ENCODE measurements at places on chromosomes 5 and 9.

DNA sequence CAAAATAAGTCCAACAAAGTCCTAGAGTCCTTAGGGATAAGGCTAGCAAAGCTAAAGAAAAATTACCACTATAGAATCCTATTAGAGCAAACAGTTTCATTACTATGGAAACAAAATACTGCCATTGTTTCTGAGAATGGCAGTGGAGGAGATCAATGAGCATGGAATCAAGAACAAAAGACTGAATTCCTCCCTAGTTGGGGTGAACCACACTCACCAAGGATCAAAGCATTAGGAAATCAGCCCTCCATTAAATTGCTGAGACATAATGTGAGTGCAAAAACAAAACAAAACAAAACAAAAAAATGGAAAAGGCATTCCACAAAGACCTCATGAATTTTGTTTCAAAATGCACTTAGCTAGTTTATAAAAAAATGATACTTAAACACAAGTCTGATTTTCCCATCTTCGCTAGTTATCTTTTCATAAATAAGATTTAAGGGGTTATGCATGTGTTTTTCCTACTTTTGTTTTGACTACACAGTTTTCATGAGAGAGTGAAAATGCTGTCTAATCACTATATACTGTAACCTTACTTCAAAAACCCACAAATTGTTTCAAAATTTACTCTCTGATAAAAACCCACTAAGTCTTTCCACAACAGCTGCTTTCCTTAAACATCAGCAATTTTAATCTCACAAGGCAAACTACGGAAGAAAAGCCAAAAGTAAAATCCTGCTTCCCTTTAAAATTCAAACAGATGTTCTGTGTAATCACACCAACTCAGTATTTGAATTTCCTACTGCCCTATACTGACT is 9.7 kb downstream of the SERINC5 start:
- no peak for DNase-seq

DNA sequence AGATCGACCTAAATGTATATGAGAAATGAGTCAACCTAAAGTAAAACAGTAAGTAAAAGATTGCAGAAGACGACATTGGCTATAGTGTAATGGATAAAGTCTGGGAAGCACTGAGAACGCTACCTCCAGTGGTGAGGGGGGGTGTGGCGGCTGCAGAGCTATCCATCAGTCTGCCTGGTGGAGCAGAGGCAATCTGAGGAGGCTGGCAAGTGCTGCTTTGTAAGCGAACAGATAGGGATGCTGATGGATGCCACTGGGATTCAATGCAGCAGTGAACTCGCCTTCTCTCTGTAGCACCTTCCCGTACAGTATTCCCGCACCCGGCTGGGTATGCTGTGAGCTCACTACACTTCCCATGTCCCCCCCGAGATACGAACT is 261.5 kb downstream of the NSG2 start:
- DNase-seq = no peak

- no peak for DNase-seq
Measured at GRCh38 chr5:78648359-78649210, at the start of gene LHFPL2. Gene LHFPL2 (minus strand): TSS chr5:78648772. CDS start chr5:78510213, 138,559 bp downstream.

GRCh38 chr9:121645853-121646807 is 5.3 kb upstream of the DAB2IP start:
- DNase-seq = no peak

DNA sequence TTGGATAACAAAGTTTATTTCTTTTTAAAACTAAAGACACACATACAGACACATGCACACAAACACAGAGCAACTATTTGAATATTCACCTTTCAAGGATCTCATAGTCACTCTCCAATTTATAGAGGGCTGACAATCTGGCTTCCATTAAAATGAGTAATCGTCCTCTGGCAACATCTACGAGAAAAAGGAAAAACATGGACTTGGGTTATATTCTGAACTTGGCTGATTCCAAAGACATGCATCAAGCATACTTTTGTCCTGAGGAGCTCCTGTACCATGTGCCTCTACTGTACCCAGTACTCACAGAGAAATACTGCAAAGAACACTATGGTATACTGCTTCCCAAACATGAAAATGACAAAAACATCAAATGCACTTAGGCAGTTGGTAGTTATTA is 15.4 kb downstream of the IARS1 start:
- peak; percentile 15 for DNase-seq

DNA sequence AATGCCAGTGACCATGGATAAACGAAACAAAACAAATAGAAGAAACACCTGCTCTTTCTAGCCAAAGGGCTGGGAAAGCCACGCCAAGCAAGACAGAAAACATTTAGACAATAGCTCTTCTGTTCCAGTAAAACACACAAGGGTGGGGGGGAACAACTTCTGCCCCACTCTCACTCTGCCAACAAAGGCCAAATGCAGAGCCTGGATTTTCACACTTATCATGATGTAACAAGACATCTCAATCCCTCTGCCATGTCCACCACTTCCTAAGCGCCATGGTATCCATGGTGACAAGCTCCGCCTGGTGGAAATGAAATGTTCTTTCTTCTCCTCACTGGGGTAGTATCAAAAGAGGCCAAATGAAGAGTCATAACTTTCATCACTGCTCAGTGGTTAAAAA is 60.6 kb downstream of the DRD1 start:
- no peak for DNase-seq

GRCh38 chr5:83955916-83956315 is 235.3 kb upstream of the HAPLN1 start:
- DNase-seq = no peak

DNA sequence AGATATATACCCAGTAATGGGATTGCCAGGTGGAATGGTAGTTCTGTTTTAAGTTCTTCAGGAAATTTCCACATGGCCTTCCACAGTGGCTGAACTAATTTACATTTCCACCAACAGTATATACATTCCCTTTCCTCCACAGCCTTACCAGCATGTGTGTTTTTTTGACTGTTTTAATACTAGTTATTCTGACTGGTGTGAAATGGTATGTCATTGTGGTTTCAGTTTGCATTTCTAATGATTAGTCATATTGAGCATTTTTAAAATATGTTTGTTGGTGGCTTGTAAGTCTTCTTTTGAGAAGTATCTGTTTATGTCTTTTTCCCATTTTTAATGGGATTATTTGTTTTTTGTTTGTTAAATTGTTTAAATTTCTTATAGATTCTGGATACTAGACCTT is 208.9 kb downstream of the CFAP90 start:
- no peak for DNase-seq

GRCh38 chr5:133769842-133770241 is 157.5 kb upstream of the FSTL4 start:
- no peak for DNase-seq

GRCh38 chr5:170788626-170789304 is 5.2 kb downstream of the GABRP start:
- DNase-seq = no peak

- no peak for DNase-seq
Measured at GRCh38 chr5:109485030-109485429, 75.3 kb upstream of the PJA2 start.

GRCh38 chr9:36141288-36141687 is 4.8 kb downstream of the GLIPR2 start:
- DNase-seq = no peak

GRCh38 chr5:180353048-180353979 is at the start of gene GFPT2:
Gene GFPT2 (minus strand): TSS chr5:180353336. CDS start chr5:180353217, 119 bp downstream.
- DNase-seq = peak; percentile 33

DNA sequence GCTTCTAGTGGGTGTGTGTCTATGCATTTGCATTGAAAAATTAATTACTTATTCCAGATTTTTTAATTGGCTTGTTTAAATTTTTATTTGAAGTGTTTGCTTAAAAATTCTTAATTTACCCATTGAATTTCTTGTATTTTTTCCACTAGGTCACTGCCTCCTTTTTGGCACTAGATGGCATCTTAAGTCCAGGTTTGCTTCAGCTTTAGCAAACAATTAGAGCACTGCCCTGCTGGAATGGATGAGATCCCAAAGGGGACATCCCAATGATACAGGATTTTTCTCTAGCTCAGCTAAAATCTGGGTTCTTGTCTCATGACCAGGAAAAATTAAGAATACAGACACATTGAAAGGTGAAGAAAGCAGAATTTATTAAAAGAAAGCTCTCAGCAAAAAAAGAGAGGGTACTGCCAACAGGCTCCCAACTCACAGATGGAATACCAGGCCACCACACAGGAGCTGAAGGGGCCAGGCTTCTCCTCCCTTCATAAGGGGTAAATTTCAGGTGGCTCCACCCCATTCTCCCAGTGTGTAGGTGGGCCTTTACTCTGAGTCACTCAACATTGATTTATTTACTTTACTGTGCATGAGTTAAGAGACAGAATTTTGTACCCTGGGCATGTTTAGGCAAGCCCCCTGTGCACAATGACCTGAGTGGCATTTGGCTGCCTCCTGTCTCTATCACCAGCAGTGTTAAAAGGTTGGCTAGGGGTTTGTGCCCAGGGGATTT is 532.4 kb downstream of the ANXA1 start:
- peak; percentile 48 for DNase-seq

GRCh38 chr5:107199756-107200155 is 471.0 kb downstream of the EFNA5 start:
- DNase-seq = no peak

DNA sequence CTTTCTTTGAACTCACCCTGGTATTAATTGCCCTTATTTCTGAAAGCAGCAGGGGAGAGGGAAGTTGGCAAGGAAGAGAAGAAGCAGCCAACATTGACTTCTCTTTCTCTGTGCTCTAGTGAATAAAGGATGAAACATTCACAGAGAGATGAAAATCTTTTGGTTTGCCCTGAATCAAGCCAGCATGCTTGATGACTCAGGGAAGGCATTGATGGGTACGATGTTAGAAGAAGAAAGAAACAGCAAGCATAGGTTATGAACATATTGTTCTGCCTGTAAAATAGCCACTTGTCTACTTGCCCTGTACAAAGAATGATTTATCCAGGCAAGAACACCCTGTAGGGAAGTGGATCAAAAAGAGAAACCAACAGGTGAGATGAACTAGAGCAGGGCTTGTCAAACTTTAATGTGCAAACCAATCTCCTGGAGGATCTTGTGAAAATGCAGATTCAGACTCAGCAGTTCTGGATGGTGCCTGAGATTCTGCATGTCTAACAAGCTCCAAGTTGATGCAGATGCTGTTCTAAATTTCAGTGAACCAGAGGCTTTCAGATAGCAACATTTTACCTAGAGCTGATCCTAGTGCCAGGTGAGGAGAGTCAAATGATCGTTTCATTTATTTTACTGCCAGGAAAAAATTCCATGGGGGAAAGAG is 586.6 kb upstream of the TLE4 start:
- peak; percentile 16 for DNase-seq

GRCh38 chr9:113886466-113886865 is 10.4 kb downstream of the ZNF618 start:
- no peak for DNase-seq

GRCh38 chr5:178389796-178390195 is 157.2 kb upstream of the PHYKPL start:
- no peak for DNase-seq

DNA sequence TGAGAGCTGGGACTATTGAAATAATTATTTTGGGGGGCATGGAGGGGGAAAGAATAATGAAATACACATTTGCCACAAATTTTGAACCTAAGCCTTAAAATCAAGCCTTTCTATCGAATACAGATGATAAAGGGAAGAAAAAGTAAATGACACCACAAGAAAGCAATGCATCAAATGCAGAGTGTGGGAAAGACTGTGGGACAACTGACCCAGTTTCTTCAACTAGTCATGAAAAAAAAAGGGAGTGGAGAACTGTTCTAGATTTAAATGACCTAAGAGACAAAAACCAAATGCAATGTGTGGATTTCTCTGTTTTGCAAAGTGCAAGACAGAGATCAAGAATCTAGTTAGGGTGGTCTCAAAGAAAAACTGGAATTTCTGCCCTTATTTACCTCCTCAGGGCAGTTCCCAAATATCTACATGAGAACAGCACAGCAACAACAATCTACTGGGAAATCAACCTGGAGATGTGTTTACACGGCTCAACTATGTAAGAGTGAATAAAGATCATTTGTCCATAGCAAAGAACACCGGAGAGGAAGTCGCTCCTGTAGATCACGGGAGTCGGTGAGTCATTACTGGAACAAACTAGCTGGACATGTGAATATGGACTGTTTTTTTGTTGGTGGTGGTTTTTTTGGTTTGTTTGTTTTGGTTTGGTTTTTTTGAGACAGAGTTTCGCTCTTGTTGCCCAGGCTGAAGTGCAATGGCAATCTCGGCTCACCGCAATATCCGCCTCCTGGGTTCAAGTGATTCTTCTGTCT is 145.9 kb downstream of the DROSHA start:
- DNase-seq = no peak

DNA sequence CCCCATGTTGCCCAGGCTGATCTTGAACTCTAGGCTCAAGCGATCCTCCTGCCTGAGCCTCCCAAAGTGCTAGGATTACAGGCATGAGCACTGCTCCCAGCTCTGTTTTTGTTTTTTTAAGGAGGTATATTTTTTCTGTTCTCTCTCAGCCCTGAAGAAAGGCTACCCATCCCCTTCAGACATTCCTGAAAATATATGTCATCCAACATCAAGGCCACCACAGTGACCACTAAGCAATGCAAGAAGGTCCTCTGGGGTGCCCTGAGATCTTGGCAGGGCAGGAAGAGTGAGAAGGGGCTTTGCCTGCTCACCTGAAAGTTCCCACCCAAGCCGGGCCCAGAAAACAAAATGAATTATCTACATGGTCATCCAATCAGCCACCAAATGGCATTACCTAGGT is 47.8 kb upstream of the IL17B start:
- DNase-seq = no peak

- no peak for DNase-seq
Measured at GRCh38 chr5:23451156-23451555, 56.3 kb upstream of the PRDM9 start.

- DNase-seq = peak; percentile 64
Measured at GRCh38 chr5:89437450-89438435, 554.8 kb upstream of the MEF2C start.

DNA sequence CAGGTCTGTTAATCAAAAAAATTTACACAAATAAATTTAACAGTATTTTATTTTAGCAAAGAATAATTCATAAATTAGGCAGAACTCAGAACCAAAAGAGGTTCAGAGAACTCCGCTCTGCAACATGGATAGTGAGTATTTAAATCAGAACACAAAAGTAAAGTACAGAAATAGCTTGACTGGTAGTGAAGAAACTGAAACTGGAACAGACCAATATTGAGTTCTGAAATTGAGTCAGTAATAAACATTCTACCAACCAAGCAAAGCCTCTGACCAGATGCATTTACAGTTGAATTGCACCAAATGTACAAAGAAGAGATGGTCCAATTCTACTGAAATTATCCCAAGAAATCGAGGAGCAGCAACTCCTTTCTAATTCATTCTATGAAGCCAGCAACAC is 1542.8 kb downstream of the EFNA5 start:
- no peak for DNase-seq

GRCh38 chr9:98637381-98637780 is 71.4 kb downstream of the GABBR2 start:
- DNase-seq = no peak

- no peak for DNase-seq
Measured at GRCh38 chr9:15221746-15222145, 85.3 kb downstream of the TTC39B start.

Measured in skeletal muscle cell (primary cell).